ENCODE measurements at places on chromosomes 3 and 15. TPM values are rescaled to one million over a fixed set of nuclear protein-coding genes. Genes with fewer than 3 reads are reported as not detected.

- peak; percentile 37 for DNase-seq
Measured at GRCh38 chr15:85793641-85794597, 806 bp downstream of the KLHL25 start.

GRCh38 chr3:183449391-183449790, 21.0 kb upstream of the MCF2L2 start:
- peak; percentile 23 for DNase-seq

- DNase-seq, result no peak
Measured at GRCh38 chr15:92781925-92782453, 118.1 kb upstream of the CHD2 start.

DNA sequence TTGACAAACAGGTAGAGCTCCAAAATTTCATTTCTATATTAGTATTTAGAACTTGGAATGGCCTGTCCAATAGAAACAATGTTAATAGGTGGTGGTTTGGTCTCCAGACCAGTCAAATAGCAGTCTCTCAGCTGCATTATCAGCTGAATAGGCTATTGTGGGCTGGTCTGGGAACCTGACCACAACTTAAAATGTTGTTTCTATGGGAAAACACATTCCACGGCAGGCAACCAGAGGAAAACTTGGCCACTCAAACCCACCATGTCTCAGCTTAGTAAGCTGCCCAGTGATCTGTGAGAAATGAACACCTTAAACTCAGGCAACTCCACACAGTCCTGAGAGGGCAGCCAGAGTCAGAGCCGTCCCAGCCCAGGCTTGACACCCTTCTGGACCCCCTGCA, 20.4 kb downstream of the FBN1 start:
- peak; percentile 27 for DNase-seq

DNA sequence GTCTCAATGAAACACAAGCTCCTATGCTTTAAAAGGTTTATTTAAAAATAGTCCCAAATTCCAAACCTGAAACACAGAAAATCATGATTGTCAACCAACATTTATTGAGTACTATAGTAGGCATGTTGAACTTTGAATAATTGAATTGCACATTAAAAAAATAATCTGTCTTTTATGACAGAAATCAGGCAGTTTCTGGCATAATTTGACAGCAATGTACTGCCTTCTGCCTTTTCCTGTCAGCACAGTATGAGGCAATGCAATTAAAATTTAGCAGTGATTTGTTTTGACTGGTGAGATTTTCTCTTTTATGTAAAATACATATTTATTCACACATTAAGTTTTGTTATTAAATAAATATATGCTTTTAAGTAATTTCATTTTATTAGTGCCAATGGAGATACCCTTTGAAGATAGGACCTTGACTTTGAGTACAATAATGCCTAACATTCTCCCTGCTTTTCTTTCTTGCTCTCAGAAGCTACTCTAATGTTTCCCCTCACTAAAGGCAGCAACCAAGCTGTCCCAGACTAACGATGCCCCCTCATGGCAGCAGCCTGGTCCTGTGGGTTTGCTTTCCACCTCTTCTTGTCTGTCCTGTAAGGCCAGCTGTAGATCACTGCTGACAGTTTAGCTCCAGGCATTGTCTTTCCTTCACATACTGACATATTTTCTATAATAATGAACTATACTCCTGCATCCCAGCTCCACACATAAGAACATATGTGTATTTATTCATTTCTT, 346.7 kb downstream of the IL20RB start:
- DNase-seq, result no peak

- DNase-seq, result peak; percentile 24
Measured at GRCh38 chr15:29048011-29048410, 162.2 kb downstream of the APBA2 start.

- peak; percentile 56 for DNase-seq
Measured at GRCh38 chr3:124097362-124098131, 105.6 kb upstream of the ROPN1 start.

GRCh38 chr3:9224490-9224889, 25.0 kb downstream of the SRGAP3 start:
- peak; percentile 37 for DNase-seq

Gene APOD
- not detected for total RNA-seq
